ENCODE measurements at places on chromosomes 11 and 22.

DNA sequence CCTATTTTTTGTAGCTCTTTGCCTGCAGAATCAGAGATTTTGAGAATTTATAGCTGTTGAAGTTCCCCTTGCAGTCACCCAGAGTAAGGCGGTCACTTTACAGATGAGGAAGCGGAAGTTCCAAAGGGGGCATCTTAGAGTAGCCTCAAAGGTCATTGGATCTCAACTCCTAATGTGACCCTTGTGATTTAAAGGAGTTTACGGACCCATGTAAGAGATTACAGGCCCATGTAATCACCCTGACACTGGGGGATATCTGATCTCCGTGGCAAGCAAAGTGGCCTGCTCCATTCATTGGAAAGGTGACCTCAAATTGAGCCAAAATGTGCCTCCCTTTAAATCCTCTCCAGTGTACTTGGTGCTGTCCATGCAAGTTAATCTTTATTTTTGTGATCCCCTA is 15.7 kb downstream of the P2RX3 start:
- no peak for DNase-seq

DNA sequence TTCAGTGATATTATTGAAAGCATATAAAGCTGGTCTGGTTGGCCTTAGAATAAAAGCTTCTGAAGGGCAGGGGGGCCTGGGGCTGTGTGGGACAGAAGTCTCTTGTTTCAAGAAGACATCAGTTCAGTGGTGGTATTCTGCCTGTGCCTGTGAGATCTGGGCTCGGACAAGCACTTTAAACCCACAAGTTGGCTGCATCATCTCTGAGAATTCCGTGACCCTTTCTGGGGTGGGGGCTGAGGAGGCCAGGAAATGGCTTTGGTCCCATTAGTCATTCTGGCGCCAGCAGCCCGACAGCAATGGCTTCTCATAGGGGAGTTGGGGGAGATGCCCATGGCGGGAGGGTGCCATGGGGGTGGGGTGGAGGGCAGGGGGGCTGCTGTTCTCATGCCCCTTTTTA is 104.1 kb downstream of the PKNOX2 start:
- DNase-seq: no peak

- no peak for DNase-seq
These were observed 5.9 kb downstream of the ASCL2 start for GRCh38 chr11:2264366-2265053.

GRCh38 chr11:19607656-19608360 is 104.8 kb upstream of the NAV2 start:
- no peak for DNase-seq

DNA sequence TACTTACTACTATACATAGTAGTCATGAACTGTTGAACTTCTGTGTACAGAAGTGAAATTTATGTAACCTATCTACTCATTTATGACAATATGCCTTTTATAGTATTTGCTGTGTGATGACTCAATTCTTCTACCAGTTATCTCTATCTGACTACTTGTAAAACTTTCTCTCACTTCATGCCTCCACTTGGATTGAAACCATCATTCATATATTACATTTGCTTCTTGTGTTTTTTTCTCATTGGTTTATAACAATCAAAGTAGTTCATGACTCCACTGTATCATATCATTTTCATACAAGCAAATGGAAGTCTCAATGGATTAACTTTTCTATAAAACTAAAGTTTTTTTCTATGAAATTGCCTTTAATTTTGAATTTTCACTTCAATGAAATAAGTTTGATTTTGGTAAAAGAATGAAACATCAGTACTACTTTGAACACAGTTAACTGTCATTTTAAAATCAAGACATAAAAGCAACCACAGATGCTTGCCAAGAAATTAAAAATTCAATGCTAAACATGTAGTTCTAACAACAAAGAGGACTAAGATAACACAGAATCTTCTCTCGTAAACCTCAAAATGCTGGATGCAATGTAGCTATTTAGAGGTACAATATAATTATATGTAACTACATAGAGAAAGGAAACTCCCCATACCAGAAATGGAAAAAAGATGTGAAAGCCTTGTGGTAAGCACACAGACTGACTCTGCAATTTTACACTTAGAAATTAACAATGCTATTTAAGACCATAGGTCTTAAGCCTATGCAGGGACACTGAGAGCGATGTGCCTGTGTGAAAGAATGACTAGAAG is 27.6 kb upstream of the EXPH5 start:
- peak; percentile 24 for DNase-seq

DNA sequence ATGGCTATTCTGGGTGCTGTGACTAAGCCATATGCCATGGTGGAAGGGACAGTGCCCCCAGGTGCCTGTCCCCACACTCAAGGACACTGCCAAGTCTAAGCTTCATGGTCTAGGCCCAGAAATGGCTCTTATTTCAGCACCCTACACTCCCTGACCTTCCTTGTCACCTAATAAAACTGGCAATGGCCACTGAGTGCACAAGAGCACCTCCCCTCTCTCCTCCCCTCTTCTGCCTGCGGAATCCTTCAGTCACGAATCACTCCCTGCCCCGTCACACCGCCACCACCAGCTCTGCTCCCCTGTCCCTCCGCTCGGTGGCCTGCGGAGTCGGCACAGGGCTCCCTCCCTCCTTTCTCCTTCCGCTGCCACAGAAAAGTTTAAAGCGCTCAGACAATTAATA is 19.0 kb upstream of the LMO1 start:
- no peak for DNase-seq

GRCh38 chr22:49903322-49904039 is 14.8 kb downstream of the ALG12 start:
- DNase-seq: no peak

- peak; percentile 13 for DNase-seq
These were observed 54.0 kb downstream of the SLC36A4 start for GRCh38 chr11:93143800-93144199.
